ENCODE measurements at places on chromosomes 7 and 10.

DNA sequence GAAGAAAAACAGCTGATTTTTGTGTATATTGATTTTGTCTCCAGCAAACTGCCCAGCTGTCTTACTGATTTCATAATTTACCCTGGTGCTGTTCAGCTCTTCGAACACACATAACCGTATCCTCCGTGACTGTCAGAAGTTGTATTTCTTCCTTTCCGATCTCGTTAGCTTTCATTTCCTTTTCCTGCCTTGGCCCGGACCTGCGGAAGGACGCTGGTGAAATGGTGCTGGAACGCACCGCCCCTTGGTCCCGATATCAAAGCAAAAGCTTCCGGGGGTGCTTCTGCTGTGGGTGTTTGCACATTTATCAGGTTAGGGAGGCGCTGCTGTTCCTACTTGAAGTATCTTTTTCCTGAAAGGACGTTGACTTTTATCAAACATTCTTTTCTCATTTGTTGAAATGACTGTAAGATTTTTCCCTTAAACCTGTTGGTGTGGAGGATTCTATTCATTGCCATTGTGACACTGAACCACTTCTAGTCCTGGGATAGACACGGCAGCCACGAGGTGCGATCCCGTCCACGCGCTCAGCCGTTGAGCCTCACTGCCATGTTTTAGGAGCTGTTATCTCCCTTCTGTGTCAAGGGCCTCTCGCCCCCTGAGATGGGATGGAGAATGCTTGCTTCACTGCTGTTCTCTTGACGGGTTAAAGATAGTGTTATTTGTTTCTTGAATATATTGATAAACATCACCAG is 72.6 kb downstream of the FOXL3 start:
- DNase-seq, result no peak

- no peak for DNase-seq
Measured at GRCh38 chr7:30306976-30307375, 22.6 kb downstream of the ZNRF2 start.

GRCh38 chr10:78542141-78542489 is 508.5 kb downstream of the RPS24 start:
- no peak for DNase-seq

DNA sequence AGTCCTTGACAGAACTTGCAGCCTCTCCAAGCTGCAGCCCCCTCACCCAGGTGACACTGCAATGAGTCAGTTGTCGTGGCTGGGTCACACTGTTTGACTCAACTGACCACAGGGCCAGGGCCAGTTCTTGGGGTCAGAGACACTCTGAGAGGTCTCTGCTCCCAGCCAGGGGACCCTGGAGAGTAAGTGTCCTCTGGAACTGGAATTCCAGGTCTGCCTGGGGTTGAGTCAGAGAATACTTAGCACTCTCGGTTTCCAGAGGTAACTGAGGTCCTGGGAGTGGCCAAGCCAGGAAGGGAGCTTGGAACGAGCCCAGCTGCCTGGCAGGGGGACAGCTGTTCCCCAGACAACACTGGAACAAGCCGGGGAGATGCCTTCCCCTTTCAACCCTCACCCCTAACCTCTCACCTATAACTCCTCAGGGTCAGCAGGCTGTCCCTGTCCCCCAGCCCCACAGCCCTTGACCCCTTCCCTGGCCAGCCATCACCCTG is 2.2 kb upstream of the MYL10 start:
- no peak for DNase-seq

GRCh38 chr7:87934699-87935383 is 790 bp downstream of the ADAM22 start:
- no peak for DNase-seq

GRCh38 chr7:93890464-93891068 is at the start of gene TFPI2:
Gene TFPI2 (minus strand): TSS chr7:93890753. CDS start chr7:93890678, 75 bp downstream.
- no peak for DNase-seq

DNA sequence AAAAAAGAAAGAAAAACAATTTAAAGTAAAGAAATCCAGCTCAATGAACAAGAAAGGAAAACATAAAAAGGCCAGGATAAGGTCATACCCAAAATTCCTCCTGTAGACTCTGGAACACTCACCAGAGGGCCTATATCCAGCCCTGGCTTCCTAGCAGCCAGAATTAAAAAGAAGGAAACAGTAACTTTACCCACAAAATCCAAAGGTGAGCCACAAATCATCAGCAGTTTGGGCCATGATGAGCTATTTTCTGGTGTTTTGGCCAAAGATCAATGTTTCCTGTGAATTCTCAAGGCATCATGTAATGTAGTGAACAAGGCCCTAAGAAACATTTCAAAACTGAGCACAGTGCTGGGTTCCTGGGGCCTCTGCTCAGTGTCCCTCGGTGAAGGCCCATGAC is 87.8 kb downstream of the LARP4B start:
- no peak for DNase-seq

DNA sequence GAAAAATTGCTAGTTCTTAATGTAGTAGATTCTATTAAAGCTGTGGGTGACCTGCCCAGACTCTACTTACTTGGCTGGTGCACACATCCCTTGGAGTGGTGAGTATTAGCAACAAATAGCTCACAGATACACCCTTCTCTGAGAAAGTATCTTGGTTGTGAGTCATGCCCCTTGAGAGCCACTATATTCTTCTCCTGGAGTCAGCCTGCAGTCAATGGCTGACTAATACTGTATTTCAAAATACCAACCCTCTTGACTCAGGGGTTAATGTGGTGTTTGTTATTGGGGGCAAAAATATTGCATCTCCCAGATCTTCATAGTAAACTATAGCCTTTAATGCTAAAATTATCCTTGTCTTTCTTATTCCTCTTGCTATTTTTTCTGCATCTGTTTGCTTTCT is 354.9 kb downstream of the BMPER start:
- no peak for DNase-seq

- DNase-seq, result no peak
Measured at GRCh38 chr7:18828260-18828993, 289.0 kb downstream of the TWIST1 start.

GRCh38 chr7:42090806-42091205 is 146.2 kb downstream of the GLI3 start:
- DNase-seq, result no peak

DNA sequence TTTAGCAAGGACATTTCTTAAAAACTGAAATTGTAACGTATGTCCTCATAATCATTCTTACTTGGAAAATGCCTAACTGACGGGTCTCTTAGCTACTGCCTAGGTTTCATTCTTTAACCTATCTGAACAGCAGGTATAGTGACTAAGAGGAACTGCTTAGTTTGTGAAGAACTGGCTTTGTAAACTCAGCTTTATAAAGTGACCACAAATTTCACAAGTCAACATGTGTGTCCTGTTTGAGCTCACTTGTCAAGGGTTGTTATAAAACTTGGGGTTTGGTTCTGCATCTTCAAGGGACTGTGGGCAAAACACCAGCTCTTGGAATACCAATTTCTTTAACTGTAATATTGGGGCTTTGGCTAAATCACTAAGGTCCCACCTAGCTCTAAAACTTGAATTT is 32.2 kb downstream of the MRPS33 start:
- DNase-seq, result no peak

GRCh38 chr7:149773446-149774236 is at the start of gene ZNF467:
Gene ZNF467 (minus strand): TSS chr7:149773588. CDS start chr7:149771032, 2,556 bp downstream.
- DNase-seq, result no peak

All from activated CD4-positive, CD25-positive, alpha-beta regulatory T cell treated with anti-CD3 and anti-CD28 coated beads, Interleukin-2, amount 50 U/mL, for 72 hours (primary cell).